ENCODE measurements at places on chromosomes 5 and 9. TPM values are rescaled to one million over a fixed set of nuclear protein-coding genes. Genes with fewer than 3 reads are reported as not detected.

GABRB2 gene
- 1.4 TPM for total RNA-seq

SHROOM1 gene
- 26.8 TPM for total RNA-seq

PCDHA4 gene
- total RNA-seq: 1.8 TPM

RGS7BP gene
- 9.8 TPM for total RNA-seq

LCN12 gene
- total RNA-seq: 10.2 TPM

ARID3C gene
- total RNA-seq: 0.12 TPM

ELOVL7 gene
- total RNA-seq: 18.4 TPM

CCNO gene
- total RNA-seq: 5.3 TPM

WASHC1 gene
- 29.5 TPM for total RNA-seq

ALDOB gene
- 168 TPM for total RNA-seq

FLT4 gene
- total RNA-seq: 39.1 TPM

MAN2A1 gene
- 79.9 TPM for total RNA-seq

MATR3 gene
- total RNA-seq: 334 TPM

ADAMTS16 gene
- total RNA-seq: 93.6 TPM

HOMER1 gene
- total RNA-seq: 17.4 TPM

KIF24 gene
- total RNA-seq: 5.6 TPM

KIF20A gene
- total RNA-seq: 21.8 TPM

TRIM36 gene
- total RNA-seq: 1.3 TPM

SLC27A6 gene
- total RNA-seq: 0.93 TPM

ELAVL2 gene
- total RNA-seq: 2.0 TPM

BNC2 gene
- 15.7 TPM for total RNA-seq

TSPAN17 gene
- 21.5 TPM for total RNA-seq

TMOD1 gene
- 17.2 TPM for total RNA-seq

BTNL8 gene
- 0.47 TPM for total RNA-seq

ANGPTL2 gene
- total RNA-seq: 17.6 TPM

BRD3 gene
- total RNA-seq: 30.0 TPM

TOR4A gene
- 12.5 TPM for total RNA-seq

NUTM2G gene
- not detected for total RNA-seq

NNT gene
- total RNA-seq: 113 TPM

SFXN1 gene
- 49.2 TPM for total RNA-seq

SPATA31D4 gene
- total RNA-seq: not detected

SHC3 gene
- 5.8 TPM for total RNA-seq

GRIN3A gene
- total RNA-seq: 2.5 TPM

CRB2 gene
- 27.5 TPM for total RNA-seq

S100Z gene
- 0.41 TPM for total RNA-seq

GLRA1 gene
- not detected for total RNA-seq

FAM151B gene
- total RNA-seq: 5.0 TPM

LCN1 gene
- total RNA-seq: not detected

PCDHB2 gene
- total RNA-seq: 6.2 TPM

BAG1 gene
- total RNA-seq: 75.6 TPM

SPATA31C1 gene
- 0.18 TPM for total RNA-seq

SLC36A2 gene
- 6.4 TPM for total RNA-seq

FNBP1 gene
- total RNA-seq: 54.0 TPM

CCDC183 gene
- 3.1 TPM for total RNA-seq

NSD1 gene
- total RNA-seq: 83.3 TPM

EGFLAM gene
- 14.2 TPM for total RNA-seq

GAPT gene
- 1.2 TPM for total RNA-seq

AQP3 gene
- 108 TPM for total RNA-seq

PDCD1LG2 gene
- total RNA-seq: 0.64 TPM

ADAMTS13 gene
- 6.0 TPM for total RNA-seq

C7 gene
- 392 TPM for total RNA-seq

ZER1 gene
- 49.2 TPM for total RNA-seq

CMBL gene
- total RNA-seq: 40.2 TPM

TMC1 gene
- total RNA-seq: 0.41 TPM

SLC1A1 gene
- total RNA-seq: 12.2 TPM

SLC6A7 gene
- total RNA-seq: 0.06 TPM

Data from metanephros (tissue), 2 donors.